Brain microvascular endothelial cell (primary cell): ENCODE measurements at places on chromosomes 16 and 17.

DNA sequence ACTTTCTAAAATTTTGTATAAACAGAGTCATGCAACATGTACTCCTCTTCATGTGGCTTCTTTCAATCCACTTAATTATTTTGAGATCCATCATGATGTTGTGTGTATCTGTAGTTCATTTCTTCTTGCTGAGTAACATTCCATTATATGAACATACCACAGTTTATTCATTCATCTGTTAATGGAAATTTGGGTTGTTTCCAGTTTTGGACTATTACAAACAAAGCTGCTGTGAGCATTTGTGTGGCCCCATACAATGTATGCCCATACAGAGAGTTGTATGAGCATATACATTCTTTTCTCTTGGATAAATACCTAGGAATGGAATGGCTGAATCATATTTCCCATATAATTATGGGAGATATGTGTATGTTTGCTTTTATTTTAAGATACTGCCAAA is 85.6 kb downstream of the CLEC16A start:
- DNase-seq: no peak

DNA sequence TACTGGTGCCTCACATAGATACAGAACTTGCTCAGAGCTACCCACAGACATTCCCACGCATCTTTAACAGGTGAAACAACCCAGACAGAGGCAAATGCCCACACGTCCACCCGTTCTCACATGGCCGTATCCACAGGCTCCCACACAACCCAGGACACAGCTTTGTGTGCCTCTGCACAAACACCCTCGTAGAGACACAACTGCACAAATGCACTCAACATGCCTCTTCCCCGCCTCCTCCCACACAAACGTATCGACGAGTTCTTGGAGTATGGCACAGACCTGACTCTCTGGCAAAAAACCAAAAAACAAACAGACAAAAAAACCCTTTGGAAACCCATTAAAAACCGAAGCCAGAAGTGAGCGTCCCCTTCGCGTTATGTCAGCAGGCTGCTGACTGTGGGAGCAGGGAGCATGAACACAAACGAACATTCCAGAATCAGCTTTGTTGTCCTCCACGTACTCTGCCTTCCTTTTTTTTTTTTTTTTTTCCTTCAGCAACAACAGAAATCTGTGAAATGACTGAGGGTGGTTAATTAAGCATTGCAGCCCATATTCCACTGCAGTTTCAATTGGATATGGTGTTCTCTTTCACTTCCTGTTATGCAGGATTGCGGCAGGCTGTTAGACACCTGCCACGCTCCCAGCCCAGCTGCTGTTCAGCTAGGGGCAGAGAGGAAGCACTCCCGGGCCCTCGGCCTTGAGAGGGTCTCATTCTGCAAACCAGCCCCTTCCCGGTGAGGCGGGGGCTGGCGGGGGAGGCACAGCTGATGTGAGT is 313.7 kb downstream of the MAF start:
- no peak for DNase-seq

DNA sequence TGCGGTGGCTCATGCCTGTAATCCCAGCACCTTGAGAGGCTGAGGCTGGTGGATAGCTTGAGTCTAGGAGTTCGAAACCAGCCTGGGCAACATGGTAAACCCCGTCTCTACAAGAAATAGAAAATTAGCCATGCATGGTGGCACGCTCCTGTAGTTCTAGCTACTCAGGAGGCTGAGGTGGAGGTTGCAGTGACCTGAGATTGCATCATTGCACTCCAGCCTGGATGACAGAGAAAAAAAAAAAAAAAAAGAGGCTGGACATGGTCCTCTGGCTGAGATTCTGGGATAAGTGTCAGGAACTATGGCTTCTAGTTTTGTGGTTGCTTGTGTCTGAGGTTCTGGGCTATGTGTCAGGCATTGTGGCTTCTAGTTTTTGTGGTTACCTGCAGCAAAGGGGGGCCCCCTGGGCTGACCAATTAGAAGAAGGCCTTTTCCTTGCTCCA is 7.0 kb downstream of the KSR1 start:
- DNase-seq: no peak

- DNase-seq: peak; percentile 94
These were observed 11.0 kb upstream of the DPEP1 start for GRCh38 chr16:89602273-89602951.

DNA sequence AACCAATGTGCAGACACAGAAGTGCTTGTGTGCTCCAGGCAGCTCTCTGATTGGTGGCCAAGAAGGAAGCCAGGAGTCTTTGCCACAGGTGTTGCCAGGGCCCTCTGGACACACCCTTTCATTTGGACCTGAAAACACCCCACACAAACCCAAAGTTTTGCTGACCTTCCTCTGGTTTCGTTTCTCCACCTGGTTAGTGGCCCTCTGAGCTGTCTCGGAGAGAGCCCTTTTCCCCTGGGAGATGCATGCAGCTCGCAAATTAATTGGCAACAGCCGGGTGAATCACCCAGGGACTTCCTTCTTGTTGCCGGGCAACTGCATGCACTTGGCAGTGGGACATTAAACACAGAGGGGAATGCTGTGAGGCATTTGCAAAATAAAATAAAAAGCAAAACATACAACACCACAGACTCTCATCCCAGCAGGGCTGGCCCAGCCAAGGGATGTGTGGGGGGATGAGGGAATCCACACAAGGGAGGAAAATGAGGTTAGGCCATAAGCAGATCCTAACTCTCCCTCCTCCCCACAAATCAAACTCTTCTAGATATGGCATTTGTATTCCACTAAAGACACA is 286.6 kb downstream of the SOX9 start:
- DNase-seq: peak; percentile 96

DNA sequence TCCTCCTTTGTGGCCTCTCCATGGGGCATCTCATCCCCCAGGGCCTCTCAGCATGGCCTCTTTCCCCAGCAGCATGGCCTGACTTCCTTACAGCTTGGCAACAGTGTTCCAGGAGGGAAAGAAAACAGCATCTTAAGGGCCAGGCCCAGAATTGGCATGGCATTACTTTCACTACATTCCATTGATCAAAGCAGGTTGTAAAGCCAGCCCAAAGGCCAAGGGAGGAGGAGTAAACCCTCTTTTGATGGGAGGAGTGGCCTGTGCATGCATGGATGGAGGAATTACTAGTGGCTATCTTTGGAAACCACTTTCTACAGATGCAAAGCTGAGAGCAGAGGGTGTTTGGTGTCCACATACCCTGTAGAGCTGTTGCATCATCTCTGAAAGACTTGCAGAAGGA is 149.4 kb downstream of the AIPL1 start:
- no peak for DNase-seq

- no peak for DNase-seq
These were observed 327.3 kb upstream of the CDH8 start for GRCh38 chr16:62363501-62363900.

GRCh38 chr17:8865811-8866210 is 1.7 kb downstream of the PIK3R6 start:
- DNase-seq: no peak

DNA sequence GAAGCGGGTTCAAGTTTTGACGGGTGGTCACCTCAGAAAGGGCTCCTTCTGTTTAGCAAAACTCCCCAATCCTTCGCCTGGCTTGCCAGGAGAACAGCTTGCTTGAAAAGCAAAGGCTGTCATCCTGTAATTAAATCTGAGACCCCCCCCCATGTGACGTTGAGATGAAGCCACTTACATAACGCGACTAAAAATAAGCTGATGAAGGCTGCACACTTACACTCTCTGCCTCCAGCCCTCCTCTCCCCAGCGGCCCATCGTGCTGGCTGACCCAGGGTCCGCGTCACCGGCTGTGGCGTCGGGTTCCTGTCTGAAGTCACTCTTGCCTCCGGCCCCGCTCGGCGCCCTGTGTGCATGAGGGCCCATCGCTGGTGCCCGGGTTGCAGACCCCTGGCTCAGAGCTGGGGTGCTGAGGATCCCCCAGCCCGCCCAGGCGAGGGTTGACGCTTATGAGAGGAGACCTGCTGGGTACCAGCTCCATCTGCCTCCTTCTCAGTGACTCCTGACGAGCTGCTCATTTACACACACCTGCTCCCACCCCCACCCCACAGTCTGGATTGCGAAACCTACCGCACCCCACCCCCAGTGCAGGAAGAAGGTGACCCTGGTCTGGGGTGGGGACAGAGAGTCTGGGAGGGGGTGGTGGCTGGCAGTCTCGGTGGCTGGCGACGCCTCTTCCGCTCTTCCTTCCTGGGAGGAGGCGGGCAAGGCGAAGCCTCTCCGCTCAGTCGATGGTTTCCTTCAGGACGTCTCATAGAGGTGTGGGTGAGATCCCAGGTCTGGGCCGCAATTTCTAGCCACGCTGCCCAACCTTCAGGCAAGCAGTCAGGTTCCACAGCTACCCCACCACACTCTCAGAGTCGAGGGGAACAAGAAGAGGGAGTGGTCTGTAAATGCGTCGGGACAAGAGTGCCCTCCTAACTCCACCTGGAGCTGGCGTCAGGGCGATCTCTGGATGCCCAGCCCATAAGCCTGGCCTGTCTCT is 3.1 kb upstream of the BAIAP2 start:
- DNase-seq: no peak

GRCh38 chr17:55198690-55199370 is 65.9 kb upstream of the HLF start:
- DNase-seq: no peak

- no peak for DNase-seq
These were observed 479.3 kb downstream of the KCNJ18 start for GRCh38 chr17:22171631-22172030.

- no peak for DNase-seq
These were observed 274.2 kb downstream of the ABCC12 start for GRCh38 chr16:47881574-47881973.

DNA sequence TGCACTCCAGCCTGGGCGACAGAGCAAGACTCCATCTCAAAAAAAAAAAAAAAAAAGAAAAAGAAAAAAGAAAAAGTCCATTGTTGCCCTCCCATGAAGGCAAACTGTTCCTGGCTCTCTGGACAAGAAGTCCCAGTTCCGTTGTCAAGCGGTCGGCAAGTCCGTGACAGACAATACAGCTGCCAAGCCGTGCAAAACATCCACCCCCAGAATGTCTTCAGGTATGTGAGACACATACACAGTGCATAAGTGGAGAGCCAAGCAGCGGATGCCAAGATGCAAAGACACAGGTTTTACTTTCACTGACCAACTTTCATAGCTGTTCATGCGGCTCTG is 33.6 kb upstream of the APPBP2 start:
- no peak for DNase-seq

- no peak for DNase-seq
These were observed 52.0 kb downstream of the CDK12 start for GRCh38 chr17:39513309-39513708.

DNA sequence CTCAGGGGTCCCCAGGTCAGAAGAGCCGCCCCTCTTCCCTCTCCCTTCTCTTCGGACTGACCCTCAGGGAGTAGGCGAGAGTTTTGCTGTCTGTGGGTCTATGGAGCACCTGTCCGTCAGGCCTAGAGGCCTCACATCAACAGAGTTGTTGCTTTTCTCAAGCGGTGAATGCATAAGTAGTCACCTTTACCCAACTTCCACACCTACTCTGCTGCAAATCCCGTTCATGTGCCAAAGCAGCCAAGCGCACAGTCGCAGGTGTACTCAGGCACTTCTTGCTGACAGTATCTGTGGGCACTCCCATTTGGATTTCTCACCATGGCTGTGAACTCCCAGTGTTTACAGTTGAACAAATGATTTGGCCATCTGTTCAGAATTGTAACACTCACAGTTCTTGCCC is 4.0 kb upstream of the FA2H start:
- no peak for DNase-seq

- DNase-seq: no peak
These were observed 1.2 kb downstream of the AOC2 start for GRCh38 chr17:42845556-42845917.

GRCh38 chr17:67863624-67864247 is 38.4 kb downstream of the BPTF start:
- DNase-seq: no peak

DNA sequence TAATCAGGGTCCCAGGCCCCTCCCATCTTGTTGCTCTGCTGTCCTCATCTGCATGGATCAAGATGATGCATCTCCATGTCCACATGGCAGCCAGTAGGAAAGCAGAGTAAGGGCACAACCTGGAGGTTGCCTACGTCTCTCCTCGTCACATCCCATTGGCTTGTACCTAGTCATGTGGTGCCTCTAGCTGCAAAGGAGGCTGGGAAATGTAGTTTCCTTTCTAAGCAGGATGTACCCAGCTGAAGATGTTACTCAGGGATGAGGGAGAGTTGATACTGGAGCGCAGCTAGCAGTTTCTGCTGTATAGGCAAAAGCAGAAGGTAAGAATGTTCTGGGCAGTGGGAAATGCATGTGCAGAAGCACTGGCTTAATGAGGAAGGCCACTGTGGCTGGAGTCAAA is 20.8 kb downstream of the ABCC1 start:
- no peak for DNase-seq

- no peak for DNase-seq
These were observed 11.1 kb downstream of the CPD start for GRCh38 chr17:30389756-30390300.

- DNase-seq: no peak
These were observed 431 bp downstream of the SLFN11 start for GRCh38 chr17:35372846-35373533.

- DNase-seq: no peak
These were observed 47.7 kb upstream of the TNRC6A start for GRCh38 chr16:24681793-24682192.

DNA sequence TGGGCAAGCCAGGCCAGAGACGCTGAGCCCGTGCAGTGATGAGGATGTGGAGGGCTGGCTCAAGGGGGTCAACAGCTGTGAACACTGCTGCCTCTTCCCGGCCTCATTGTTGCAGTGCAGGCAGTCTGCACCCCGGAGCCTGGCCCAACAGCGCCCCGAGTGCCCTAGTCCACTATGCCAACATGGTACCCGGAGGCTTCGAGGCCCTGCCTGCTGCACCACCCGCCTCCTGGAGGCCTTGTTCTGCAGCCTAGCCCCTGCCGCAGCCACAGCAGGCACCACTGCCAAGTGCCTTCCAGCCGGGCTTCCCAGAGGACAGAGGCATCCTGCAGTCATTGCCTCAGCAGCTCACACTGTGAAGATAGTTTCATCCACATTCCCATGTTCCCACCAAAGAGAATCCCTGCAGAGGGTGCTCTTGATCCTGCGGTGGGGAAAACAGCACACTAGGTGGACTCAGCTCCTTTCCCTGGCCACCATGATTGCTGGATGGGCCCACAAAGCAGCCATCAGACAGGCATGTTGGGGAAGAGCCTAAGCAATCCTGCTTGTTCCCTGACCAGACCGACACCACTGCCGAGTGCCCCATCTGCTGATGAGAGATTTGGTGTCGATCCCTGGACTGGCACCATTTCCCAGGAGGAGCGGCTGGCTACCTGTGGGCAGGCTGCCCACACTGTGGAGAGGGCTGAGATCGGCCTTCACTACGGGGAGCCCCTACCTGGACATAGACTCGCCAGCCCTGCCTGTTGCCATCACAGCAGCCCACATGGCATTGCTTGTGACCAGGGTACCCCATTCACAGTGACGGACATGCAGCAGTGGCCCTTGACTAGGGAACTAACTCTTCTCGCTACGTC is 44.9 kb downstream of the USP22 start:
- DNase-seq: no peak

GRCh38 chr16:17194190-17194780 is 276.5 kb downstream of the XYLT1 start:
- DNase-seq: no peak

DNA sequence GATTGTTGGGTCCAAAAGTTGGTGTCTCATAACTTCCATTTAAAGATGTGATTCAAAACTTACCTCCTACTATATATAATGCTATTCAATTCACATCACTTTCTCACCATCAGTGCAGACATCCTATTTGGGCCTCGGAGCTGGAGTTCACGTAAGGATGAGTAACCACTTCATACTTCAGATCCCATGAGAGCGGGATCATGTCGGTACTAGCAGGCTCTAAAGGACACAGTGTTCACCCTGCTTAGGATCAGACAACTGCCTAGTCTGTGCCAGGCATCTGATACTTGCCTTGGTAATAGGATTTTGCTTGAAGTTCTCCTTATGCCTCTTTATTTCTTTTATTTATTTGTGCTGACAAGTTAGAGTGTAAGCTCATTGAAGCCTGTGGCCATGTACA is 39.5 kb downstream of the RBFOX1 start:
- DNase-seq: no peak
